ENCODE measurements at places on chromosomes 13 and 19.

DNA sequence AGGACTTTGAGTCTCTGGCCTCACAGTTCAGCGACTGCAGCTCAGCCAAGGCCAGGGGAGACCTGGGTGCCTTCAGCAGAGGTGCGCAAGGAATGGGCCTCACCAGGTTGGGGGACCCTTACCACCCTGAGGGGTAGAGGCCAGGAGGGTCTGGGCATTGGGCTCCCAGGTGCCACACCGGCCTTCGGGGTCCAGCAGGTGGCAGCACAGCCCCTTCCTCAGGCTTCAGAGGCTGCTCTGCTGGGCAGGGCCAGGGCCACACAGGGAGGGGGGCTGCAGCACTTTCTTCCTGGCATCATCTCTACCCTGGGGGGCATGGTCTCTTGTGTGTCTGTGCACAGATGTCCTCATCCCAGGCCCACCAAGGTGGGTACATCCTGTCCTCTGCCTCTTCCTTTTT lies 12.9 kb downstream of the PIN1 start:
- DNase-seq, result peak; percentile 32

GRCh38 chr13:60756306-60756705 lies 359.3 kb downstream of the TDRD3 start:
- no peak for DNase-seq

DNA sequence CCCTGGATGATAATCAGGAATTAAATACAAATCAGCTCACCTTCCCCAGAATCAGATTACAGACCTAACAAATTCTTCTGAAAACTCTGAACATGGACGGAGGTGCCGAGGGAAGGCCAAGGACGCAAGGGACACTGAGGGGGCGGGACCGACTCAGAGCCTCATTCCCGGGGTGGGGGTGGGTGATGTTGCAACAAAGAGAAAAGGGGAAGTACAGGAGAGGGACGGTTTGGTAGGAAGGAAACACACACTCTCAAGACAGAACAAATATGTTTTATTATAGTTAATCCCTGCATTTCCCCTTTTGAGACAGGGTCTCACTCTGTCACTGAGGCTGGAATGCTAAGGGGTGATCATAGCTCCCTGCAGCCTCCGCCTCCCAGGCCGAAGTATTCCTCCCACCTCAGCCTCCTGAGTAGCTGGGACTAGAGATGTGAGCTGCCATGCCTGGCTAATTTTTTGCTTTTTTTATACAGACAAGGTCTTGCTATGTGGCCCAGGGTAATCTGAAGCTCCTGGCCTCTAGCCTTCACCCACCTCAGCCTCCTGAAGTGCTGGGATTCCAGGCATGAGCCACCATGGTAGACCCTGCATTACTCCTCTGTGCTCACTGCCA lies 786 bp upstream of the LILRA2 start:
- no peak for DNase-seq

- DNase-seq, result no peak
Observed at GRCh38 chr13:104553186-104553585, 1487.0 kb upstream of the SLC10A2 start.

GRCh38 chr19:31408460-31409124 lies 59.4 kb upstream of the TSHZ3 start:
- DNase-seq, result no peak

GRCh38 chr13:32048816-32049215 lies 17.2 kb downstream of the FRY start:
- DNase-seq, result no peak

- DNase-seq, result peak; percentile 57
Observed at GRCh38 chr19:53158119-53158656, 665 bp downstream of the ZNF347 start.

GRCh38 chr13:114025405-114025713 lies 51.5 kb upstream of the C13orf46 start:
- no peak for DNase-seq

DNA sequence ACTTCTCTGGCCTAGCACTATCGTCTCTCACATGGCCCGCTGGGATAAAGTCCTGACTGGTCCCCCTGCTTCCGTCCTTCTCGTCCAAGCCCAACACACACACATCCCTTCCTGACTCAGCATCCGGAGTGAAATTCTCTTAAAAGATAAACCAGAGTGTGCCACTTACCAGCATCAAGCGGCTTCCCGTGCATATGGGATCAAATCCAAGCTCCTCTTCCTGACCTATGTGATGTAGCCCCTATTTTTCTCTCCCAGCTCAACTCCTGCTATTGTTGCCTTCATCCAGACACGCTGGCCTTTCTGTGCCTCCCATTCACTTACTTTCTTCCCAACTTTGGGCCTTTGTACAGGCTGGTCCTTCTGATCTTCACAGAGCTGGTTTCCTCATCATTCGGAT lies 530.4 kb downstream of the DIAPH3 start:
- no peak for DNase-seq

- DNase-seq, result peak; percentile 71
Observed at GRCh38 chr19:13262450-13262849, 112.2 kb downstream of the IER2 start.

DNA sequence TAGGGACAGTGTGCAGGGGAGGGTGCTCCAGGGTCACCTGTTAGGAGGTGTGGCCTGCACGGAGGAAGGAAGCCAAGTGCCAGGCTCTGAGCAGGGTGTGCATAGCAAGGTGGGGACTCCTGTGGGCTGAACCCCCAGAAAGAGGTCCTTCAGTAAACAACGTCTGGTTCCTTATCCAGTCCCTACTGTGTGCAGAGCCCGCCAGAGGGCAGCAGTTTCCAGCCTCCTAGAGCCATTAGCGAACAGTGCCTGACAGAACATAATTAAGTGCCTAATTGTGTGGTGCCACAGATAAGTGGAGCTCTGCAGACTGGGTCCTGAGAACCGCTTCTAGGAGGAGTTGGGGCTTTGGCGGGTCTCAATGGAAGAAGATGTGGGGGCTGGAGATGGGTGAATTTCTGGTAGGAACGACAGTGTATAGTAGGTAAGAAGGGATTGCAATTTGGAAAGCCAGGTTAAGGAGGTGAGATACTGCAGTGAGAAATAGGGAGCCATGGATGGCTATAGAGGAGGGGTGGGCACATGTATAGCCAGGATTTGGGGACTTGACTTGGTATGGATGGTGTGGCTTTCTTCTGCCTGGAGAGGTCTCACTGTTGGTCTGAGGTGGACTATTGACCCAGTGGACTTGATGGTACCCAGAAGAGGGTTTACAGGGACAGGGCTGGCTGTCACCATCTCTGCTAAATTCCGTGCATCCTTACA lies 323.1 kb downstream of the ZNF536 start:
- no peak for DNase-seq

- DNase-seq, result peak; percentile 61
Observed at GRCh38 chr19:36009220-36009619, 607 bp upstream of the SYNE4 start.

GRCh38 chr13:112711528-112712265 lies 21.9 kb downstream of the ATP11A start:
- DNase-seq, result peak; percentile 8

GRCh38 chr13:86313421-86313820 lies 514.2 kb upstream of the SLITRK6 start:
- no peak for DNase-seq

- DNase-seq, result no peak
Observed at GRCh38 chr19:46859637-46860124, 1.1 kb upstream of the ARHGAP35 start.

GRCh38 chr19:41939861-41940730 lies 11.8 kb upstream of the ERFL start:
- no peak for DNase-seq

DNA sequence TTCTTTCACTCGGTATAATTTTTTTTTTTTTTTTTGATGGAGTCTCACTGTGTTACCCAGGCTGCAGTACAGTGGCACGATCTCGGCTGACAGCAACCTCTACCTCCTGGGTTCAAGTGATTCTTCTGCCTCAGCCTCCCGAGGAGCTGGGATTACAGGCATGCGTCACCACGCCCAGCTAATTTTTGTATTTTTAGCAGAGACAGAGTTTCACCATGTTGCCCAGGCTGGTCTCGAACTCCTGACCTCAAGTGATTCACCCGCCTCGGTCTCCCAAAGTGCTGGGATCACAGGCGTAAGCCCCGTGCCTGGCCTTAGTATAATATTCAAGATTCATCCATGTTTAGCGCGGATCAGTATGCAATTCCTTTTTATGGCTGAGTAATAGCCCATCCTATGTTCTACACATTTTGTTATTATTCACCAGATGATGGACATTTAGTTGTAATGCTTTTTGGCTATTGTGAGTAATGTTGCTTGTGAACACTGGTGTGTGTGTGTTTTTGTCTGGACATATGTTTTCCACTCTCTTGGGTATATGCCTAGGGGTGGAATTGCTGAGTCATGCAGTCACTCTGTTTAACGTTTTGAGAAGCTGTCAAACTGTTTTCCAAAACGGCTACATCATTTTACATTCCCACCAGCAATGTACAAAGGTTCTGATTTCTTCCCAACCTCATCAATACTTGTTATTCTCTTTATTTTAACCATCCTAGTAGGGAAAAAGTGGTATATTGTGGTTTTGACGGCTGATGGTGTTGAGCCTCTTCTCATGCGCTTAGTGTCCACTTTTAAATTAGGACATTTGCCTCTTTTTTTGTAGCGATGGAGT lies 22.9 kb downstream of the PLEKHF1 start:
- no peak for DNase-seq

DNA sequence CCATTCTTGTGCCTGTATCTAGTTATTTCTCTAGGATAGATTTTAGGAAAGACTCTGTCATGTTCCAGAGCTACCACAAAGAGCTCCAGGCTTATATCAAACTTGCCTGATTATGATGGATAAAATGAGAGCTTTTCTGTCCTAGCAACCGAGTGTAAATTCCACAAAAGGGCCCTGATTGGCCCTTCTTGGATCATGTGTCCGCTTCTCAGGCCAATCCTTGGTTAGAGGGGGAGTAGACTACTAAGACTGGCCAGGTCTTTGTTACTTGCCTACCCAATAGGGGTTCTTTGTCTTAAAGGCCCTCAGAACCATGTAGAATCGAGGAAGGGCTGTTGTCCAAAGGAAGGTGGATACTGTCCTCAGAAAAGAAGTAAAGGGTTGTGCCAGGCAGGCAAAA lies 2.4 kb downstream of the DHX34 start:
- no peak for DNase-seq

- peak; percentile 45 for DNase-seq
Observed at GRCh38 chr19:33771384-33772101, 25.1 kb upstream of the KCTD15 start.

DNA sequence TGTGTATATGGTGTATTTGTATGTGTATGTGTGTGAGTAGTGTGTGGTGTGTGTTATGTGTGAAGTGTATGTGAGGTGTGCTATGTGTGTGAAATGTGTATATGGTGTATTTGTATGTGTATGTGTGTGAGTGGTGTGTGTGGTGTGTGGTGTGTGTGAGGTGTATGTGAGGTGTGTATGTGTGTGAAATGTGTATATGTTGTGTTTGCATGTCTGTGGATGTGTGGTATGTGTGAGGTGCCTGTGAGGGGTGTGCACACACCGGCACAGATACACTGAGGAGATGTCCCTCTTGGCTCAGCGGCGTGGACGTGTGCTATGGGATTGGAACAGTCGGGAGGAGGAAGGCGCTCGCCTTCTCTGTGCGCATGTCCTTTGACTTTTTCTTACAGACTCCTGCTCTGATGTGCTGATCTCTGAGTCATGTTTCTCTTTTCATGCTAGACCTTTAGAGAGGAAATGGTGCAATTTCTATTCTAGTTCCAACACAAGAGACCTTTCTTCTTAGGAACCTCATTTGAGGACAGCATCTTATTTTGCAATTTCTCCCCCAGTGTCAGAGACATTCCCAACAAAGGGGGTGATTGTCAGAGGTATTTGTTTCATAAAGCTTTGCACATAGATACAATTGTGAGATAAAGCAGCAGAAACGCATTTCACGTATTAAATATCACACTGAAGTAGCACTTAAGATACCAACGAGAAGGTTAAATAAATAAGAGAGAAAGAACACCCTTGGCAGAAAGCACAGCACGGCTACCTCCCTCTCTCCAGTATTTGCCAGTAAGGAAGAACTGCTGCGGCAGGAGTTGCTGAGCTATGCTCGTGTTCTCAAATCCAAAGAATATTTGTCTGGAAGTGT lies 11.3 kb upstream of the TNFRSF19 start:
- DNase-seq, result no peak

GRCh38 chr13:40809471-40809870 lies 20.1 kb downstream of the SLC25A15 start:
- no peak for DNase-seq

DNA sequence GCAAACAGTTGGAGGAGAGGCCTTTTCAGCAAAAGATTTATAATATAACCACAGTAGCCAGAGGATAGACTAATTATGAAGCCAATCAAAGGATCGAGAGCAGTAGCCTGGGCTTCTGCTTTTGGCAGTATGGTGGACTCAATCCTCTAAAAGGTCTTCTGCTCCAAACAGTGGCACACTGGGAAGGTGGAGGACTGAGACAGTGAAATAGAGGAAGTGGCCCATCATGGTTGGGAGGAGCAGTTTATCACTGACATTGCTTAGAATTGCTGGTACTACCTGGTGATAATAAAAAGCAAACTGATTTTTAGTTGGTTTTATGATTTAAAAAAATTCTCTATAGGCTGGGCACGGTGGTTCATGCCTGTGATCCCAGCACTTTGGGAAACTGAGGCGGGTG lies 20.9 kb upstream of the PLAUR start:
- no peak for DNase-seq

DNA sequence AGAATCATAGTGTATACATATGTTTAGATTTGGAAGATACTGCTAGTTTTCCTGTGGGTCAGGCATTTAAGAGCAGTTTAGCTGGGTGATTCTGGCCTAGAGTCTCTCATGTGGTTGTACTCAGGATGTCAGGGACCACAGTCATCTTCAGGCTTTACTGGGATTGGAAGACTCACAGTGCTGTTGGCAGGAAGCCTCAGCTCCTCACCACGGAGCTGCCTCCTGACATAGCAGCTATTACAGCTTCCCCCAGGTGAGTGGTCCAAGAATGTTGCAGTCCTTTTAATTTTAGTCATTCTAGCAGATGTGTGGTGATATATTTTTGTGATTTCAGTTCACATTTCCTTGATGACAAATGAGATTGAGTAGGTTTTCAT lies 16.9 kb upstream of the GPR18 start:
- peak; percentile 34 for DNase-seq

DNA sequence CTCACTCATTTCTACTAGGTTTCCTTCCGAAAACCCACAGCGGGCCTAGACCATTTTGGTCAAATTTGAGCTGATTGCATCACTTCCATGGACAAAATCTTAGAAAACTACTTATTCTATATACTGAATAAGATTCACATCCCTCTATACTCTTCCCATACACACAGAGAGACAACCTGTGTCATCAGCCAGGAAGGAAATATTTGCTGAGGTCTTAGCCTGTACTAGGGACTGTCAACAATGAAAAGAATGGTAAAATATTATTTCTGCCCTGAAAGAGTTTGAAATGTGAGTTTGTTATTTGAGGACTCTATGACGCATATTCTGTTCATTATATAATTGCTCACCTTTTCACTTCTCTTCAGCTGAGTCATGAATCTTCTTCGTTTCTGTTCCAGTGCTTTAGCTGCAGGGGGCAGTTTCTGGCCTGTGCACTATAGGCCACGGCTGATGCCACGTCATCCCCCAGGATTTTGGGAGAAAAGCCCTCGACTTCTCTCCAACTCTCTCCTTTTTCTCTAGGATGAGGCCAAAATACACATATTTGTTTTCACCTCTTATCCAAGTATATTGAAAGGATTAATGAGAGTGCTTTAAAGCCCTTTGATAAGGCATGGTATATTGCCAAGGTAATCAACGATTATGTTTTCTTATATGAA lies 47.7 kb downstream of the GSX1 start:
- DNase-seq, result no peak

Data from CD4-positive, alpha-beta T cell (primary cell).